Right lung (tissue), 10 donors: ENCODE measurements at places on chromosomes 3 and 15. TPM values are rescaled to one million over a fixed set of nuclear protein-coding genes. Genes with fewer than 3 reads are reported as not detected.

The BCHE gene
- polyA plus RNA-seq: 44.8 TPM

The SNRPA1 gene
- 59.4 TPM for polyA plus RNA-seq

The GPR62 gene
- 0.18 TPM for polyA plus RNA-seq

The PARP6 gene
- polyA plus RNA-seq: 161 TPM

The INO80 gene
- 25.4 TPM for polyA plus RNA-seq

The ZDHHC23 gene
- 9.3 TPM for polyA plus RNA-seq

The CFAP20DC gene
- 6.2 TPM for polyA plus RNA-seq

The GABRR3 gene
- polyA plus RNA-seq: not detected

The TMEM212 gene
- polyA plus RNA-seq: 4.7 TPM

The CCDC54 gene
- 0.21 TPM for polyA plus RNA-seq

The SEMA4B gene
- 23.4 TPM for polyA plus RNA-seq

The FETUB gene
- polyA plus RNA-seq: not detected

The C3orf85 gene
- not detected for polyA plus RNA-seq

The NKIRAS1 gene
- polyA plus RNA-seq: 17.6 TPM

The LMAN1L gene
- not detected for polyA plus RNA-seq

The GOLGA8R gene
- 13.7 TPM for polyA plus RNA-seq

The SOX14 gene
- not detected for polyA plus RNA-seq

The COLQ gene
- 9.0 TPM for polyA plus RNA-seq

The MRAS gene
- 24.3 TPM for polyA plus RNA-seq

The TTC21A gene
- 15.6 TPM for polyA plus RNA-seq

The CLDN1 gene
- 2.7 TPM for polyA plus RNA-seq

The GOLGA6B gene
- polyA plus RNA-seq: 1.5 TPM

The SLC28A1 gene
- polyA plus RNA-seq: 0.21 TPM

The SLCO3A1 gene
- polyA plus RNA-seq: 16.4 TPM

The ACP3 gene
- 2.6 TPM for polyA plus RNA-seq

The TYRO3 gene
- polyA plus RNA-seq: 35.9 TPM

The ST3GAL6 gene
- 12.2 TPM for polyA plus RNA-seq

The TMEM202 gene
- polyA plus RNA-seq: not detected

The GRIP2 gene
- polyA plus RNA-seq: 0.49 TPM

The CHRFAM7A gene
- 6.6 TPM for polyA plus RNA-seq

The TEX9 gene
- polyA plus RNA-seq: 17.4 TPM

The DNAH12 gene
- polyA plus RNA-seq: 7.7 TPM

The CPLX3 gene
- polyA plus RNA-seq: not detected

The SERPINI2 gene
- 1.8 TPM for polyA plus RNA-seq

The PYDC2 gene
- not detected for polyA plus RNA-seq

The MCF2L2 gene
- 2.2 TPM for polyA plus RNA-seq

The ITIH3 gene
- 3.8 TPM for polyA plus RNA-seq

The ARID3B gene
- 11.0 TPM for polyA plus RNA-seq

The SEMA3G gene
- polyA plus RNA-seq: 7.0 TPM

The SLC9C1 gene
- polyA plus RNA-seq: 0.98 TPM

The GRK7 gene
- polyA plus RNA-seq: 0.14 TPM

The IL17RB gene
- 9.7 TPM for polyA plus RNA-seq

The DPPA2 gene
- polyA plus RNA-seq: not detected

The PLA2G4D gene
- 0.16 TPM for polyA plus RNA-seq

The TMEM108 gene
- 61.8 TPM for polyA plus RNA-seq

The PTPRG gene
- 48.4 TPM for polyA plus RNA-seq

The DNAJC13 gene
- 53.2 TPM for polyA plus RNA-seq

The WDR72 gene
- 2.6 TPM for polyA plus RNA-seq

The ISLR2 gene
- polyA plus RNA-seq: 6.4 TPM
